ENCODE measurements at places on chromosomes 2 and 18.

- no peak for DNase-seq
Observed at GRCh38 chr2:56918790-56919189, 735.0 kb downstream of the CCDC85A start.

GRCh38 chr2:2324565-2325101 is 6.4 kb downstream of the MYT1L start:
- no peak for DNase-seq

- DNase-seq, result no peak
Observed at GRCh38 chr18:31591113-31591512, 564 bp upstream of the TTR start.

GRCh38 chr2:108611021-108611420 is 76.8 kb downstream of the LIMS1 start:
- DNase-seq, result no peak

- DNase-seq, result no peak
Observed at GRCh38 chr2:99572373-99573164, 82.8 kb upstream of the REV1 start.

GRCh38 chr2:148853458-148853857 is 21.6 kb upstream of the KIF5C start:
- DNase-seq, result no peak

DNA sequence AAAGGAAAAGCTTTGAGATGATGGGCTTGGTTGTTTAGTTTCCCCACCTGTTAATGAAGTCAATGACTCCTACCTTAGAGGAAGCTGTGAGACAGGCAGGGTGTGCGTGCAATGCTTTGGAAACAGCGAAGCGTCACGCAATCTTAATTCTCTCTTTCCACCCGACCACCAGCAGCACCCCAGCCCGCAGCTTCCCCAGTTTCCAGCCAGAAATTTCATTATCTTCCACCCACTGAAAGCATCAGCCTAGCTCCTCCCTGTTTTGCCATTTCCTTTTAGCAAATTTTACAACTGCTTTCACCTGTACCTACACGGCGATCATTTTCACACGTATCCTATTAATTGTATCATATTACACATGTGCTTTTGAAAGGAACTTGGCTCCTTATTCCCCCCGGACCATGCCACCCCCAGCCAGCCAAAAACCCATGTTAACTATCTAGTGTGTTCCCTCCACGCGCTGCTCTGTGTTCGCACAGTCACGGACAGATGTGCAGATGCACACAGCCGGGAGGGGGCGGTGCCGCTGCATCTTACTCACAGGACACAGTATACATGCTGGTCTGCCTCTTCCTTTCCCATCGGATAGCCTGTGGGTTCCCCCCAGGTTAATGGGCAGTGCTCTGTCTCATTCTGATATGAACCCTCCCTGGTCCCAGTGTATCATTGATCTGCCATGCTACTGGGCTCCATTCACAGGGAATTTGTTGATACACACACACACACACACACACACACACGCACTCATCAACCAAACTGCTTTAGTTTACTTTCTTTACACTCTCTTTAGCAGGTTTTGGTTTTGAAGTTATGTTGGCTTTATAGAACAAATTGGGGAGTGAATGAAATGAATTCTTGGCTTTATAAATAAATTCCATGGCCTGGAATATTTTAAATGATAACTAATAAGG is 22.4 kb downstream of the CYP27C1 start:
- DNase-seq, result peak; percentile 30

- DNase-seq, result no peak
Observed at GRCh38 chr2:218780046-218780445, 1.9 kb upstream of the CYP27A1 start.

DNA sequence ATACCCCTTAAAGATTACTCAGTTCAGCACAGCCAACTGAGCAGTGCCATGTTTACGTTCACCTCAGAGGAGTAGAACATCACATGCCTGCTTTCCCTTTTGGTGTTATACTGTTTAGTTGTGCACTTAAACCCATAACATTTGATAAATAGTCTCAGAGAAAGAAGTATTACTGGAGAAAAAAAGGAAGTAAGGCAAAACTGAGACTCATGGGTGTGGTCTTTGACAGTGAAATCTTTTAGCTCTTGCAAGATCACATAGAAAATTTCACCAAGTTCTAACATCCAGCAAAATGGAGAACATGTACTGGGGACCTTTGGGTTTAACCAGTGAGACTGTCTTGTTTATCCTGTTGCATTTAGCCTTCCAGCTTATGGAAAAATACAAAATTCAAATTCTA is 5.6 kb downstream of the TANK start:
- DNase-seq, result no peak

DNA sequence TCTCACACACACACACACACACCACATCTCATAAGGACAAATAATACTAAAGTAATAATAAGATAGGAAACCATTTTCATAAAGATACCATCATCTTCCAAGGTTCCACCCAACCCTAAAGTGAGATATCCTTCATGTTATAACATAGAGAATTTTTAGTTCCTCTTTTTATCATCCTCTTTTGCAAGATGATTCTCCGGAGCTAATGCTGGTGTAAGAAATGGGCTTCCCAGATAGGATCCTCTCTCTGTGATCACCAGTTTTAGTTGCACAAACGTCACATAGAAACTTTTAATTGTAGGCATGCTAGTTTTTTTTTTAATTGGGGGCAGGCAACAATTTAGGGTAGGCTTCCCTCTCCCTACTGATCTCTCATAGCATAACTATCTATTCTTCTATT is 49.6 kb downstream of the ARHGAP25 start:
- DNase-seq, result no peak

DNA sequence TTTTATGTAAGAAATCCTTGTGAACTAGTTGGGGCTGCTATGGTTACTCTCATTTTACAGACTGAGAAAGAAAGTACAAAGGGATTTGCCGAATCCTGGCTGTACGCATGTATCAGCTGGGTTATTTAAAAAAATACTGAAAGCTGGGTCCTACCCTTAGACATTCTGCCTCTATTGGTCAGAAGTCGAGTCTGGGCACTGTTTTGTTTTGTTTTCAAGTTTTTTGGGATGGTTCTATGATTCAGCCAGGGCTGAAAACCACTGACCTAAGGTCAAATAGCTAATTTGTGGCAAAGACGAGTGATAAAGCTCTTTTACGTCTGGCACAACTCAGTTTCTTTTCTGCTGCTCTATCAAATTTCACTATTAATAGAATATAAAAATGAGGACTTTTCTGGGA is 5.9 kb upstream of the SLC8A1 start:
- DNase-seq, result no peak

DNA sequence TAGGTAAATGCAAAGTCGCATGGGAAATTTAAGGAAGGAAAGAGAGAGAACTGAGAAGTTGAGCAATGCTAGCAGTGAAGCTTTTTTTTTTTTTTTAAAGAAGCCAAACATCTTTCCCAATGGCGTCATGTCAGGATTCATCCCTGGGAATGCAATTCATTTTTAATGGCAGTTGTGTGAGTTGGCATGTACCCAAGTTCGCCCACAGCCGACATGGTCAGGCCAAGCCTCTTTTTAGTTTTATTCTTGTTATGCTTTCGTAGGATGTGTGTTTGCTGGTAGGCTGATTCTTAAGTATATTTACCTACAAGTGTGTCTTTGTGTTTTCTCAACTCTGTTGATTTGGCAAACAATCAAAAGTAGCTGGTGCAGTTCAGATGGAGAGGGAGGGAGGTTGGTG is 127.6 kb upstream of the ITGA6 start:
- no peak for DNase-seq

- no peak for DNase-seq
Observed at GRCh38 chr2:204050681-204051080, 114.1 kb downstream of the ICOS start.

GRCh38 chr2:234680688-234681619 is 184.1 kb upstream of the ARL4C start:
- DNase-seq, result no peak

DNA sequence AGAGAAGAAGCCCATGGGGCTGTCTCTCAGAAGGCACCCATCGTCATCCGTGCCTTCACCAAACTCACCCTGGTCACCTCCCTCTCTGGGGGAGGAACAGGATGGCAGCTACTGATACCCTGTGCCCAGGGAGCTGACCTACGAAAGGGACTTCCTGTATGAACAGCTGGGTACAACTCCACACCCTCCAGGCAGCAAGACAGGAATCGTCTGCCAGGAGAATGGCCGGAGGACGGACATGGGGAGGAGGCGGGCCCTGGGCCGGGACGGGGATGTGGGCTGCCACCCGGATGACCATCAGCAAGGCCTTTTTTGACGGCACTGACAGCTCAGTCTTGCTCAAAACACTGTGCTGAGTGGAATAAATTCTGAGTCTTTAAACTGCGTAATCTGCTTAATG is 243.6 kb downstream of the HDAC4 start:
- DNase-seq, result no peak

DNA sequence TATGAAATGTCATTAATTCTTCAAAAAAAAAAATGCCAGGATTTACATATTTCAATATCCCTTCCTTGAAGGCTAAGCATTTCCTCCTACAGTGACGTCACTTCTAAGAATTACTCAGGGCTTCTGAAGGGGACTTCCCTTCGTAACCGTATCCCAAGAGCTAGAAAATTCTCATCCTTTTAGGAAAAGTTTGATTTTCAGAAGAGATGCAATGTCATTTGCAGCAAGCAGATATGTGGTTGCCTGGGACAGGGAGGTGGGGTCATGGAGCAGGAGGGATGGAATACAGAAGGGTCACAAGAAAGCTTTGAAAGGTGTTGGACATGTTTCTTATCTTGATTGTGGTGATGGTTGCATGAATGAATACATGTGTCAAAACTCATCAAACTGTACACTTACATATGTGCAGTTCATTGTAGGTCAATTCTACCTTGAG is 97.0 kb upstream of the ATL2 start:
- no peak for DNase-seq

DNA sequence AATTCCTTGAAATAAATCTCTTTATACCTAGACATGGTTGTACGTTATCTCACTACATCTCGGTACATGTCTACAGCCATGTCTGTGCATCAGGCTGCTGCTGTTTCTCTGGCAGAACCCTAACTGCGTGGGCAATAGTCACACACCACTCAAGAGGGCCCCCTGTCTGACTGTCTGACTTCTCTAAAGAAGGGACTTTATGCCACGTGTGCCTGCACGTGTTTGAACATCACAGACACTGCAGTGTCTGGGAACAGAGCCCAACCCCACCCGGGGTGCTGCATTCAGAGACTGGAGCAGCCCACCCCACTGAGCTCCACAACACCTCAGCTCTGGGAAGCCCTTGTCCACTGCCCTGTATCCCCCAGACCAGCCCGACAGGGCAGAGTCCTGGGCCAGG is 55.0 kb downstream of the KIF1A start:
- DNase-seq, result no peak

- DNase-seq, result no peak
Observed at GRCh38 chr2:67272195-67272594, 124.9 kb upstream of the ETAA1 start.

GRCh38 chr2:134232868-134233727 is 20.8 kb upstream of the MGAT5 start:
- no peak for DNase-seq

DNA sequence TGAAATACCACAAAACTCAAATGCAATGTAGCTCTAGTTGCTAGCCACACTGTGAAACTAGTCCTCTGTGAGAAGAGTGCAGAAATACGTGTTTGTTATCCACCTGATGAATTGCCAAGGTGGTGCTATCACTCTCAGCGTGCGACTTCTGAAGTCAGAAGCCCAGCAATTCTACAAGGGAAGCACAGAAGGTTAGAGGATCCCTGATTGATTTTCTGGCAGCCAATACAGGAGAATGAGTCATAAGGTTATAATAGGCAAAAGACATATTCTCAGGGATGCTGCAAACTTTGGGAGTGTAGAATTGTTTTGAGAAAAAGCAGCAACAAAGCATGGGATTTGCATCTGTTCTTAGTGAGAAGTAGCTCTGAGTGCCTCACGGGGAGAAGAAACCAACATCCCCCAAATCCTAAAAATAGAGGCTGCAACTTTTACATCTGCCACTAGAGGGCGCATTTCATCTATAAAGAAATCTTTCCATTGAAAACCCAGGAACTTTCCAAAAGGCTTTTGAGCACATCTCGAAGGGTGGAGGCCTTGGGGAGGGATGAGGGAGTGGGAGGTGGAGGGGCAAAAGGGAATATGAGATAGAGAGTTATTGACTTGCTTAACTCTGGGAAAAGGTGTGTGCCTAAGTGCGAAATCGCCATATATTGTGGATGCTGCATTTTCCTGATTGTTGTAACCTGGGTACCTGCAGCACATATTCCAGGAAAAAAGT is 78.0 kb downstream of the TMEM182 start:
- no peak for DNase-seq

GRCh38 chr2:151007365-151007764 is 254.3 kb downstream of the RBM43 start:
- no peak for DNase-seq

- no peak for DNase-seq
Observed at GRCh38 chr2:165876712-165877111, 76.9 kb downstream of the TTC21B start.

GRCh38 chr2:150309311-150310080 is 178.0 kb downstream of the RND3 start:
- DNase-seq, result no peak

- no peak for DNase-seq
Observed at GRCh38 chr2:143071185-143071876, 57.9 kb upstream of the ARHGAP15 start.

GRCh38 chr2:9146646-9147045 is 60.0 kb upstream of the ASAP2 start:
- no peak for DNase-seq

GRCh38 chr2:396903-397302 is 109.0 kb upstream of the ALKAL2 start:
- DNase-seq, result no peak

DNA sequence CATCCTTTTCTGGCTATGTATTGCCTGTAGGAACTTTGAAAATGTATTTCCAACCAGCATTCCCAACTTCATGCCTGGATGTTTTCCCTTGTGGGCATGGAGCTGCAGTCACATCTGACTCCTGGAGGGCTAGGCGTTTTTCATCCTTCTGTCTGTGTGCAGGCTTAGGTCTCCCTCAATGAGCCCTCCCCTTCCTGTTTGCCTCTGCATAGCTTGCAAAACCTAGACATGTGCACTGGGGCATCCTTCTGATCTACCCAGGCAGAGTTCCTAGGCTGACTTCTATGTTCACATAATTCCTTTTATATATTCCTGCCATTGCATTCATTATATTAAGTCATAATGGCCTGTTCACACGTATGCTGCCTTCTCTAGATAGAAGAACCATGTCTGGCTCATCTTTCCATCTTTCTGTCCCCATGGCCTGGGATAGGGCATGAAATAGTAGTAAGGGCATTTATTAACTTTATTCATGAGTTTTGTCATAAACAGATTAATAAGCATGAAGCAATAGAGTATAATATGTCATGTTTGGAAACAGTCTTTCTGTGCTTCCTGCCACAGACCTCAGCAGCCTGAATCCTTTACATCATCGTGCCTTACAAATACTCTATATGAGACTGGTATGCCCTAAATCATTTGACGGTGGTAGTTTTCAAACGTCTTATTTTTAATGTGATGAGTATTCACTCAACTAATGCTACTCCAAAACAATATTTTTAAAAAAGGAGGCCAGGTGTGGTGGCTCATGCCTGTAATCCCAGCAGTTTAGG is 195.6 kb downstream of the TGIF1 start:
- no peak for DNase-seq

- no peak for DNase-seq
Observed at GRCh38 chr2:47208852-47209606, 53.9 kb upstream of the STPG4 start.

Measured in CD4-positive, alpha-beta T cell treated with Interleukin-15 for 1 hour (primary cell).